ENCODE measurements at places on chromosomes 2 and 18. TPM values are rescaled to one million over a fixed set of nuclear protein-coding genes. Genes with fewer than 3 reads are reported as not detected.

DNA sequence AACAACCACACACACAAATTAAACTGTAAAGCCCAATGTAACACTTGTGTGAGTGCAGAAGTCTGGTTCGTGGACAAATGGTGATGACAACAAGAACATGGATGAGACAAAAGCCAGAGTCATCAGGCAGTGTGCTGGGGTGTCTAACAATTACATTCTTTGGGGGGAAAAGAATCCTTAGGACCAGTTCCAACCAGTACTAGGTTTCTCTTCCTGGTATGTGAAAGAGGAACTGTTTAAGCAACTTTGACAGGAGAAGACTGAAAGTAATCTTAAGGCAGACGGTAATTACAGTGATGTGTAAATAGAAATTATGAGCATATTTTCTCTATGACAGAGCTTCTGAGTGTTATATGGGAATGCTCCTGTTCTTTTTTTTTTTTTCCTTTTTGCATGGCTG lies 133.4 kb downstream of the AFF3 start:
- no peak for DNase-seq

GRCh38 chr18:29271501-29271900 lies 1094.6 kb upstream of the CDH2 start:
- no peak for DNase-seq

DNA sequence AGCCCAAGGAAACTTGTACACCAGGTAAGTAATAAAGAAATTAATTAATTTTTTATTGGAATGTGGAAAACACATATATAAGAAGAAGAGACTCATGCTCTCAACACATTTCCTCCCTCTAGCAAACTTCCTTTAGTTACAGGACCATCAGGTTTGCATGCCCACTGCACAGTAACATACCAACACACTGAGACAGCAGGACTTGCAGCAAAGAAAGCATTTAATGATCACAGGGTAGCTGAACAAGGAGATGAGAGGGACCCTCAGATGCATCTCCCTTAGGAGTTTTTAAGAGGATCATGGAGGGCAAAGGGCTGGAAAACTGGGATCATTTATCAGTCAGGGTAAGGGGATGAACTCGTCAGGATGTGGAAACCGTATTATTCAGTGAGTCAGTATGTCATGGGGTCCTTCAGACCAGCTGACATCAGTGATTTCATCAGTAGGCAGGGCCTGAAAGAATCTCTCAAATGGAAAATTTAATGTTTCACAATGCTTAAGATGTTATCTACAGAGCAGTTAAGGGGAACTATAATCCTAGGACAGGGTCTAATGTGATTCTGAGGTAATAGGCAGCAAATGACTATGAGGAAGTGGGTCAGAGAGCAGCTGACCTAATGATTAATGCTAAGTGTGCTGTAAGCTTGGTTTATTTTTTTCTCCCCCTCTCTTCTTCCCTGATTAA lies 193.8 kb upstream of the RND3 start:
- DNase-seq, result peak; percentile 82

RNU2-63P gene
- polyA plus RNA-seq, result not detected

Measured in AG04450 (cell line).